NCI-H2081 (cell line): ENCODE measurements at places on chromosomes 12 and 14.
A peak's percentile ranks its signal among the peaks of the same experiment; 100 is the strongest.

DNA sequence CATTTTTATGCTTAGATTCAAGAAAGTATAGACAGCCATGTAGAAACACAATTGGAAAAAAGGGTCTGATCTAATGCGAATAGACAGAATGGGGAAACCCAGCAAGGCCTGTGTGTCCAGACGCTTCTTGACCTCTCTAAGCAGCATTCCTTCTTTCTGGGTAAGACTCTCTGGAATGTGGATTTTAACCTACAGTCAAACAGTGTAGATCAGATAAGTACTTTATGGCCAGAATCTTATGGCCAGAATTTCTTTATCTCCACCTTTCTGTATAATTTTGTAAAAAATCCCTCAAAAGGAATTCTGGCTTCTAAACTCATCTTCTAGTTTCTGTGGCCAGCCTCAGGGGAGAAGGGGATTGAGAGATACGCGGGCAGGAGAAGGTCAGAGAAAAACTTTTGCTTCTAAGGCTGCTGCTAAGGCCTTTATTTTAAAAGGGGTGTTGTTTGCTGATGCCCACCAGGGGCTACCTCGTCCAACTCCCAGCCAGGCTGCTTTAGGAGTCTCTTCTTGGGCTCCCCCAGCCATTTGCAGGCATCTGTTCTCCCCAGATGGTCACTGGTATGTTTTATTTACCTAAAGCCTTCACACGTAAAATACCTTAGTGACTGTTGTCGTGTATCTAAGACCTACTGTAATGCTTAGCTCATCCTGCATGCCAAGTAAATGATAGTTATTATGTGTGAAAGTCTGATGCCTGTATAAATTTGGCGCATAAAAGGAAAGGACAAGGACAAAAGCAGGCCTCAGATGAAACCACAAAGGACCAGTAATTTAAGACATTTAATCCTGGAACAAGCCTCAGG, 68.4 kb downstream of the ANO6 start:
- DNase-seq: peak; percentile 24

DNA sequence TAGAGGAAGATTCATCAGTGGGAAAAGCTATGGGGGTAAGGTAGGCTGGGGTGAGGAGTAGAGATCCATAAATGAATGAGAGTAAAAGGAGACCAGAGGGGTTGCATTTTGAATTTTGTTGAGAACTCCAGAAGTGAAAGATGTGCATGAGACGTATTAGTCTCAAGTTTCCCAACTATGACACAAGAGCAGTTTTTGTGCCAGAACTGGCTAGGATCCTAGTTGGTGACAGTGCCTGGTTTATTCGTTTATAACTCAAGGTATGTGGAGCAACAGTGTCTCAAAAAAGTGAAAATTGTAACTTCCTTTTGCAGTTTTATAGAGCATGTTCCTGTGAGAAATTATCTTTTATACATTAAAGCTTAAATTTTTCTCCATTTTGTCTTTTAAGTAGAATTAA, 377.0 kb downstream of the NPAS3 start:
- no peak for DNase-seq

- peak; percentile 12 for DNase-seq
Observed at GRCh38 chr12:84507956-84508850, 404.4 kb downstream of the SLC6A15 start.

GRCh38 chr14:103518422-103519042, 4.1 kb downstream of the CKB start:
- peak; percentile 52 for DNase-seq

GRCh38 chr12:39622306-39622705, 2.7 kb upstream of the ABCD2 start:
- DNase-seq: no peak

- peak; percentile 32 for DNase-seq
Observed at GRCh38 chr14:78697341-78697740, 527.2 kb downstream of the NRXN3 start.

DNA sequence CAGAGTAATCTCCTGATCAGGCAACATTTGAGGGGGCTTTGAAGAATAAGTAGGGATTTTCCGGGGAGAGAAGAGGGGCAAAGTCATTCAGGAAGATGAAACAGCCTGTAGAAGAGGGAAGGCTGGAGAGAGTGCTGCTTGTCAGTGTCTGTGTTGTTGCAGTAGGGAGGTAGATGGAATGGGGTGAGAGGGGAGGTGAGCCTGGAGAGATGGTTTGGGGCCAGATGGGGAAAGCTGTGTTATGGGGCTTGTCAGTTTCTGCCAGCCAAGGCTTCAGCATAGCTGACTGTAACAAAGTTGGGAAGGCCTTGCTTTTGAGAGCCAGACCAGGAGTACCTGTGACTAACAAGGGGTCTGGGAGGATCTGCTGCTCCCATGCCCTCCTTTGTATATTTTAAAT, 18.0 kb downstream of the BICD1 start:
- no peak for DNase-seq

DNA sequence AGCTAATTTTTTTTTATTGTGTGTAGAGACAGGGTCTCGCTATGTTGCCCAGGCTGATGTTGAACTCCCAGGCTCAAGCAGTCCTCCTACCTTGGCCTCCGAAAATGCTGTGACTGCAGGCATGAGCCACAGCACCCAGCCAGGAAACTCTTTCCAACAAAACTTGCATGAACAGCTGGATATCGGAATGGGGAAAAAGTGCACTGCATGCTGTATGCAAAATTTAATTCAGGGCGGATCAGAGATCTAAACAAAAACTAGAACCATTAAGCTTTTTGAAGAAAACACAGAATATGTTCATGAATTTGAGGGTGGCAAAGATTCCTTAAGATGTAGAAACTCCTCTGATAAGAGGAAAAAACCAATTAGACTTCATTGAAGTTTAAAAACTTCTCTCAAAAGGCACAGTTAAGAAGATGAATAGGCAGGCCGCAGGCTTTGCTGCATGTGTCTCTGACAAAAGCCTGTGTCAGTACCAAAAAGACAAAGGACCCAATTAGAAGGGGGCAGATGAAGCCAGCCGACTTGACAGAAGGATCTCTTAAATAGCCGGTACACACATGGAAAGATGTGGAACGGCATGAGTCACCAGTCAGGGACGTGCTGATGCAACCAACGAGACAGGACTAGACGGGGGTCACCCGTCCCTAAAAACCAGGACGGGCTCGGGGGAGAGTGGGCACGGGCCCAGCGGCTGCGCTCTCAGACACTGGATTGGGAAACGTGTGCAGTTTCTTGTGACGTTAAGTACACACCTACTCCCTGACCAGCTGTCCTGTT, 34.8 kb upstream of the MMP17 start:
- no peak for DNase-seq

- DNase-seq: no peak
Observed at GRCh38 chr12:15858353-15858752, 23.8 kb upstream of the STRAP start.
